ENCODE measurements at places on chromosomes 2 and 18. TPM values are rescaled to one million over a fixed set of nuclear protein-coding genes. Genes with fewer than 3 reads are reported as not detected.

AGAP1 gene
- 27.5 TPM for total RNA-seq

CCDC141 gene
- 1.4 TPM for total RNA-seq

MALL gene
- total RNA-seq, result 0.94 TPM

HDLBP gene
- 138 TPM for total RNA-seq

HJURP gene
- total RNA-seq, result 1.9 TPM

PAX3 gene
- total RNA-seq, result 0.31 TPM

NT5C1B gene
- total RNA-seq, result not detected

CABYR gene
- 34.6 TPM for total RNA-seq

POTEI gene
- total RNA-seq, result not detected

RIT2 gene
- 21.8 TPM for total RNA-seq

ACMSD gene
- total RNA-seq, result not detected

GKN2 gene
- total RNA-seq, result not detected

HOXD10 gene
- not detected for total RNA-seq

FAM228A gene
- total RNA-seq, result 3.9 TPM

TMEM200C gene
- total RNA-seq, result 16.4 TPM

IL1RN gene
- total RNA-seq, result not detected

ATOH8 gene
- total RNA-seq, result 3.0 TPM

KCNJ3 gene
- 22.8 TPM for total RNA-seq

UCN gene
- 1.1 TPM for total RNA-seq

CHRNG gene
- total RNA-seq, result 0.16 TPM

IL18R1 gene
- under 0.01 TPM for total RNA-seq

SERPINB13 gene
- total RNA-seq, result not detected

POTEJ gene
- not detected for total RNA-seq

PMAIP1 gene
- total RNA-seq, result 1.4 TPM

ANO7 gene
- 0.16 TPM for total RNA-seq

RABL2A gene
- 15.1 TPM for total RNA-seq

LONRF2 gene
- total RNA-seq, result 58.3 TPM

UGT1A4 gene
- total RNA-seq, result not detected

SPATS2L gene
- total RNA-seq, result 43.8 TPM

PLA2R1 gene
- 1.7 TPM for total RNA-seq

TNFAIP6 gene
- total RNA-seq, result 0.31 TPM

TUBA3E gene
- total RNA-seq, result not detected

PARD3B gene
- total RNA-seq, result 5.6 TPM

GPATCH11 gene
- total RNA-seq, result 20.9 TPM

MYL12B gene
- 156 TPM for total RNA-seq

SULT6B1 gene
- total RNA-seq, result not detected

GLI2 gene
- total RNA-seq, result 2.8 TPM

CAPN14 gene
- 1.4 TPM for total RNA-seq

CKAP2L gene
- 2.2 TPM for total RNA-seq

ANKRD30B gene
- 0.16 TPM for total RNA-seq

HOXD3 gene
- total RNA-seq, result not detected

HADHA gene
- total RNA-seq, result 89.1 TPM

INHBB gene
- total RNA-seq, result 5.0 TPM

ATP6V1B1 gene
- not detected for total RNA-seq

CDH7 gene
- total RNA-seq, result 2.3 TPM

FSIP2 gene
- total RNA-seq, result 8.6 TPM

GPR155 gene
- 15.6 TPM for total RNA-seq
